Neuronal stem cell (in vitro differentiated cells): ENCODE measurements at places on chromosomes 5 and 9.

GRCh38 chr5:518721-519120 is 5.5 kb downstream of the SLC9A3 start:
- no peak for DNase-seq

- DNase-seq: no peak
Observed at GRCh38 chr9:2126331-2126803, 111.2 kb downstream of the SMARCA2 start.

- no peak for DNase-seq
Observed at GRCh38 chr9:127384901-127385300, 12.1 kb upstream of the SLC2A8 start.

DNA sequence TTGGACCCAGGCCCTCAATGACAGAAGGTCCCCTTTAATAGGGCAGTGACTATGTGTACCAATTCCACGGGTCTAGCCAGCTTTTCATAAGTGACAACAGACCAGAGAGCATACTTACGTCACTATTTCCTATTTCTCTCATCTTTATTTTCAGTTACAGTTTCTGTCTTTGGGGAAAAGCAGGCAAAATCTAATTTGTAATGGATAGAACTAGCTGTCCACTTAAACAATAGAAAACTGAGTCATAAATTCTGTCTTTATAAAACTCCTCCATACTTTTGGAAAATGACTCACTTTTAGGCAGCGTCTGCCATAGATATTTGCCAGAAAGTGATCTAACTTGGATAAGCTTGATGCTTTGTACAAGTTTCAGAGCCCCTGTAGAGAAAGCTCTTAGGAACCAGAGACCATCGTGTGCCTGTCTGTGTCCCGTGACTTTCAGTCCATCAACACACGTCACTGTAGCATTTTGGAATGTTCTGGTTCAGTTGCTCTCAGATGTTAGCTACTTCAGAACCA is 101.9 kb downstream of the F2RL2 start:
- no peak for DNase-seq

GRCh38 chr5:149053072-149053695 is 9.7 kb downstream of the SH3TC2 start:
- no peak for DNase-seq
